ENCODE measurements at places on chromosomes 3 and 15.
A peak's percentile ranks its signal among the peaks of the same experiment; 100 is the strongest.

DNA sequence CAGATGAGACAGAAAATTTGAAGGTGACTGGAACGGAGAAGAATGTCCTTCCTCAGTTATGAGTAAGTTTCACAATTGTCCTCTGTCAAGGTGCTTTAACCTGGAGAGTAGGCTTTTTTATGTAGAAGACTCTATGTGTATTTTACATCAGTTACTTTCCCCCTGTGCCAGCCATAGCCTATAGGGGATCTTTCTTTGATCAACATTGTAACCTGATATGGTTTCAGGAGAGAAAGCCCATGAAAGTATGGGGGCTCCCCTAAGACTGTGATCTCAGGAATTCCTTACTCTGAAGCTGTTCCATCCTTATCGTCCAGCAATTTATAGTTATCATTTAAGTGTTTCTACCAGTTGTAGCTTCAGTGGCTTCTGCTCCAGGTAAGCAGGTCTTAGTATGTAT, 1076.3 kb upstream of the EPHA6 start:
- no peak for DNase-seq

- no peak for DNase-seq
These were observed 78.1 kb downstream of the LRRFIP2 start for GRCh38 chr3:37096288-37096687.

DNA sequence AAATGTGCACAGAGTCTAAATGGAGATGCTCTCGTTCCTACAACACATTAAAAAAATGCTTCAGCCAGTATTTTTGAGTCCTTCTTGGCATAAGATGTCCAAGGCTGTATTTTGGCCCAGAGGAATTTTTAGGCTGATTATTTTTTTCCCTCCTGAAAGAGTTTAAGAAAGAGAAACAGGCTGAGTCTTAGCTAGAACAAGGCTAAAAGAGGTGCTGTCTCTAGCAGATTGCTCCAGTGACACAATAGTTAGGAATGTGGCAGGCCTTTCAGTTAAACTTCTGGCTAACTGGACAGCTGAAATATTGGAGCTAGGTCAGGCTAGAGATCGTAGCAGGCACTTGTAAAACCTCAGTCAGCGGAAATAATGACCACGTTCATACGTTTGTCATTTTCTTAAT, 271.4 kb upstream of the RARB start:
- DNase-seq, result no peak

DNA sequence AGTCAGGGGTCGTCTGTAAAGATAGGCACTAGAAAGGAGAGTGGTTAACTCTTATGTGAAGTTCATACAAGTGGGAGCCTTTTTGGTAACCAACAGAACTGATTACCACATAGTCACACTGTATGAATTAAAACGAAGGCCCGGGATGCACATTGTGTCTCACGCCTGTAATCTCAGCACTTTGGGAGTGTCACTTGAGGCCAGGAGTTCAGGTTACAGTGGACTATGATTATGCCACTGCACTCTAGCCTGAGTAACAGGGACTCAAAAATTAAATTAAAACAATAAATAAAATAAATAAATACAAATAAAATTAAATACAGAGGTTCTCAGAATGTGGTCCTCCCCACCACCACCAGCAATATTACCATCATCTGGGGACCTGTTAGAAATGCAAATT, 467 bp downstream of the DNAAF4 start:
- DNase-seq, result no peak

DNA sequence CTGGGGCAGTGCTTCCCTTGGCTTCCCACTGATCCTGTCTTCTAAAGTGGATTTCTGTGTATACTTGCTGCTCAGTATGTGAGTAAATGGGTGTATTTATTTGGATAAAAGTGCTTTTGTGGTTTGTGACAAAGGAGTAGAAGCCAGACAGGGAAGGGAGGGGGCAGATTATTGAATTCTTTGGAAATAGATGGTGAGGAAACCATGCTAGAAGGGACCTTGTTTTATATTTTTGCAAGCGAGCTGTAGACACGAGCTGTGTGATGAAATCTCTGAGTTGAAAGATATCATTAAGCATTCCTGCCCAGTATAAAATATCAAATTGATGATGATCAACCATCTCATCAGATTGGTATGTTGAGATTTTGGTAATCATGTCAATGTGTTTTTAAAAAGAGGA, 68.9 kb downstream of the DUT start:
- DNase-seq, result no peak

GRCh38 chr3:72114773-72115172, 329.8 kb upstream of the PROK2 start:
- DNase-seq, result no peak

- DNase-seq, result no peak
These were observed 259.5 kb downstream of the UACA start for GRCh38 chr15:70503798-70504298.

- no peak for DNase-seq
These were observed 19.0 kb downstream of the THBS1 start for GRCh38 chr15:39599871-39600270.

- DNase-seq, result peak; percentile 41
These were observed 297 bp downstream of the PRC1 start for GRCh38 chr15:90994059-90994416.

GRCh38 chr3:196931157-196931556, 11.2 kb downstream of the NCBP2 start:
- peak; percentile 34 for DNase-seq

DNA sequence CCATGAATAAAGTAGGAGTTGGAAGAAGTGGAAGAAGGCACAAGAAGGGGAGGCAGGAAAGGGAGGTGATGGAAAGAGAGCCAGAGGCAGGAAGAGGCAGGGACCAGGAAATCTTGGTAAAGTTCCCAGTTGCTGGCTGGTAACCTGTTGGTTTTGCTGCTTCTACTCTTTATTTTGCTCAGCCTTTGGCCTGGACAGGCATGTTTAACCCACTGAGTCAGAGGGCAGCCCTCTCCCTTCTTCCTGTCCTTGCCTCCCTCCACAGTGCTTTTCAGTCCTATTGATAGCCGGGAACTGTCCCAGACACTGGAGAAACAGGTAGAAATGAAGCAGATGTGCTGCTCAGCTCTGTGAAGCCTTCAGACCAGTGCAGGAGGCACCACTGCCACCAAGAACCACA, 43.4 kb upstream of the APEH start:
- no peak for DNase-seq

GRCh38 chr3:136898549-136898948, 36.5 kb downstream of the NCK1 start:
- DNase-seq, result no peak

- no peak for DNase-seq
These were observed 53.9 kb downstream of the FGD5 start for GRCh38 chr3:14872706-14873105.

- no peak for DNase-seq
These were observed 18.5 kb downstream of the MIX23 start for GRCh38 chr3:122364490-122364889.

DNA sequence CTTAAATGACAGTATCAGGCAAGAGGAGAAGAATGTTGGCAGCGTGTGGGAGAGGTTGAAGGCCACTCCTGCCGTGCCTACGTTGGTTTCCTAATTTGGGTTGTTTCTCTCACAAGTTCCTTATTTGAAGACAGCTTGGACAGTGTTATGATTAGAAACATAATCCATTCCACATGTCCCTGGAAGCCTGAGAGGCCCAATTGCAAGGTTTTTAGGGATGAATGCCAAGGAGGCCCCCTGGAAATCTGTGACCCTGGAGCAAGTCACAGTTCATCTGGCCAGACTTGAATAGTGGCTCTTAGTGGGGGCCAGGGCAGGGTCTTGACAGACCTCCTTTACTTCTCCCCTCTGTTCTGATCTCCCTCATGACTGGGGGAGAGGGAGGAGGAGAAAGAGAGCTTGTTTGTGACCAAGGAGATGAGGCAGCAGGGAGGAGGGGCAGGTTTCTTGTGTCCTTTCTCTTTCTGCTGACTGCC, 584.4 kb upstream of the TBL1XR1 start:
- DNase-seq, result no peak

- no peak for DNase-seq
These were observed 26.3 kb downstream of the NR1I2 start for GRCh38 chr3:119808244-119808643.

DNA sequence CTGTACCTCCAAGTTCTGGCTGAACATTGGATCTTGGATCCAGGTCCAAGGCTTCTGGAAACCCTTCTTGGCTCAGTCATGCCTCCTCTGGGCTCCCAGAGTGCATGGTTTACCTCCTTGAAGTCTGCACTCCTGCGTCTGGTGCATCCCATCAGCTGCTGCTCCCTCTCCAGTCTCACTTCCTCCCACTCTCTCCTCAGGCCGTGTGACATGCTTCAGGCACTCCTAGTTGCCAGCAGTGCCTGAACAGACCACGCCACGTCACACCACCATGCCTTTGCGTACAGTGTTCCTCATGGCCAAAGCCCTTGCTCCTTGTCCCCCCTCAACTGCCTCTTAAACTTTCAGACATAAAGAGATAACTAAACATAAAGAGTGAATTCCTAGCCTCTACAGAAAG, 5.7 kb downstream of the GPR27 start:
- DNase-seq, result no peak

GRCh38 chr15:34795267-34796081, at the start of gene ACTC1:
Gene ACTC1, minus strand, starts transcription at chr15:34795549. Its CDS starts 741 bp downstream, at chr15:34794808.
- no peak for DNase-seq

- DNase-seq, result no peak
These were observed 72.9 kb downstream of the CLASP2 start for GRCh38 chr3:33645060-33645647.

- DNase-seq, result peak; percentile 14
These were observed 227.3 kb downstream of the FOXP1 start for GRCh38 chr3:71356265-71356664.

- peak; percentile 74 for DNase-seq
These were observed 335.9 kb downstream of the LPP start for GRCh38 chr3:188489639-188490405.

DNA sequence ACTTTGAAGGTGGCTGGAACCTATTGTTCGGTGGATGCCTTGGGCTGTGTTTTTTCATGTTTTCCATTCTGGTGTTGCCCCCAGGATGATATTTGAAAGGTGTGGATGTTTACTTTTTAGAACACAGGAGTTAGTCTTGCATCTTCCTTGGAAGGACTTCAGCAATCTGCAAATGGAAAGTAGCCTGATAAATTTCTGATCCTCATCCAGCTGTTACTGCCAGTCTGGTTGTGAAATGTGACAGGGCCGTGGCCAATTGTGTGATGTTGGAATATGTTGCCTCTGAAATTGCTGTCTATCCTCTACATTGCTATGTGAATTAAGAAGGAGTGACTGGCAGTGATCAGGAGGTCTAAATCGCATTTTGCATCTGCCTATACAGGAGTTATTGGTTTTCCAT, 382.5 kb upstream of the C2CD4B start:
- DNase-seq, result no peak

- DNase-seq, result no peak
These were observed 41.8 kb downstream of the CHCHD6 start for GRCh38 chr3:126745760-126746394.

DNA sequence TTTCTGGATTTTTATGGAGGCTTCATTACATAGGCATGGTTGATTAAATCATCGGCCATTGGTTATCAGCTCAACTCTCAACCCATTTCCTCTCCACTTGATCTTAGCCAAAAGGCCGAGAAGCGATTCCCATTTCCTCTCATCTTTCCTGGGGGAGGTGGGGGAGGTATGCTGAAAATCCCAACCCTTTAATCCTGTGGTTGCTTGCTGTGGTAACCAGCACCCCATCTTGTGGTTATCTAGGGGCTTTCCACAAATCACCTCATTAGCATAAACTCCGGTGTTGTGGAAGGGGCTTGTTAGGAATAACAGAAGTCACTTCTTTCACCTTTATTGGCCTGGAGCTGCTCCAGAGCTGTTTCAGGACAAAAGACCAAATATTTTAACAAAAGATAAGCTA, 20.9 kb downstream of the PDE8A start:
- DNase-seq, result no peak

- no peak for DNase-seq
These were observed 208.2 kb downstream of the ZNF385D start for GRCh38 chr3:21542656-21543379.

DNA sequence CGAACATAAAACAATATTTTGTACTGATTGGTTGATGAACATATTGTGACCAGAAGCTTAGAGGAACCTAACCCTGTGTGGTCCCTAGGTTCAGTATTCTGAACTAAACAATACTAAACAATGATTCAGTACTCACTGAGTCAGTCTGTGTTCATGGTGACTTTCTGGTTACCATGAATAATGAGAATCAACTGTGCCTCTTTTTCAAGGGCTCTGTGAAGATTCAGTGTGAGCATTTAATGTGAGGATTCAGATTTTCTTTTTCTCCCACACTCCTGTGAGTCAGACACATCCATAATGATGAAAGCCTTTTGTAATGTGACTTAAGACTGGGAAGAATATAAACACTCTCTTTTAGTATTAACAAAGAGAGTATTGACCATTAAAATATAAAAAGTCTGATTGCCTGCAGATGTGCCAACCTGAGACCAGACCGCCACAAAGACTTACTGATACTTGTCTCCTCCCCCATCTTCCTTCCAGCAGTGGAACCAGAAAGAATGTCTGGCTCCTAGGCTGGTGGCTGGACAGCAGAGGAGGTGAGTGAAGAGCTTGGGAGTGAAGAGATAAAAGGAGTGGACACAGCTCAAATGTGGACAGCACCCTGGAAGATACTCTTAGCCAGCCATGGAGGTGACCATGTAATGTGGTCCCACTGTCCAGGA, 17.6 kb upstream of the ACTL6A start:
- DNase-seq, result no peak

- DNase-seq, result no peak
These were observed 52.8 kb downstream of the RASA2 start for GRCh38 chr3:141539431-141540187.

DNA sequence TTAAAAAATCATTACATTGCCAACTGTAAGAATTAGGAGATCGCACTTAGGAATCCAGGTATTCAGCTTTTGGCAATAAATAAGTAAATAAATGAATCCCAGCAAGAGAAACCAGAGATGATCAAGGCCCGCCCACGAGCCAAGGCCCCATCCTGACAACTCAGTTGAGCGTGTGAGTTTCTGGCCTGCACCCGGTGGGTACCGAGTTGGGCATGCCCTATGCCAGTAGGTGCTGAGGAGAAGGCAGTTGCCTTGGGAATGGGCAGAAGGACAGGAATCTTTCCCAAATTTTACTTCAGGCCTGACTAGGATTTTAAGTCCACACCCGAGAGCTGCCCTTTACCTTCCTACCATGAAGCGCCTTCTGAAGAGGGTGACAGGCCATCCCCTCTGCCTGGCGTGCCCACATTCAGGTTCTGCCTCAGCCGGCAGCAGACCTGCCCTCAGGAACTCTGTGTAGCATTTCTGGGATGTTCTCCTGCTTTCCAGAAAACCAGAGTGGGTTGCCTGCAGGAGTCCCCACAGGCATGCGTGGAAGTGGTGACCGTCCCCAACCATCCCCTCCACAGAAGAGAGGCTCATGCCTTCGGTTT, 99.3 kb upstream of the ALDH1A3 start:
- no peak for DNase-seq
